WERI-Rb-1 (cell line): ENCODE measurements at places on chromosomes 5 and 9.

GRCh38 chr9:93620041-93620506 lies 43.7 kb downstream of the PHF2 start:
- DNase-seq: peak; percentile 57

DNA sequence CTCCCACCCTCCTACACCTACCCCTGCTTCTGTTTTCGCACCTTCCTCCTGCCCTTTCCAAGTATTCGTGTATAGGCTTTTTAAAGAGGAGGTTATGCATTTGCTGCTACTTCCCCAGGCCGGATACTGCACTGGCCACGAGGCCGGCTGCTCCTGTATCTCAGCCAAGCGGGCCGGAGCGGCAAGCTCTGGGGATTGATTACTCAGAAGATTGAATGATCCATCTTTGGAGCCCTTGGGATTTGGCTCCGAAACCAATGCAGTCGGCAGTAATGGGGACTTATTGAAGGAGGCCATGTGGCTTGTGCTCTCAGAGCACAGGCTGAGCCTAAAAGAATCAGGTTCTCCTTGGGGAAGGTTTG lies 405.3 kb downstream of the TLE4 start:
- DNase-seq: peak; percentile 17

DNA sequence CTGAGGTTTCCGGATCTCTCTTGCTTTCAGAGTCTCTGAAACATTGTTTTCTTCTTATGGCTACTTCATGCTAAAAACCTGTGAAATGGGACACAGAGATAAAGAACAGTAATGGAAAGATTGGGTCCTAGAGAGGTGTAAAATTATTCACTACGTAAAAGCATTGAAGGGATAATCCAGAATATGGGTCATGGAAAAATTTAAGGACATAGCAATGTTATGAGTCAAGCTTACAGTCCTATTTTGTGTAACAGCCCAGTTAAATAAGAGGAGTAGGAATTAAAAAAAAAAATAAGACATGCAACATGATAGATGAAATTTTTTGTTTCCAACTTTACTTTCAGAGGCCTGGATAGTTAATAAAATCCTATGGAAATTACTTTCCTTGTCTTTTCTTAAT lies 61.9 kb upstream of the ELL2 start:
- no peak for DNase-seq

- DNase-seq: no peak
These were observed 52.8 kb downstream of the SPATA31C2 start for GRCh38 chr9:88085476-88085875.

DNA sequence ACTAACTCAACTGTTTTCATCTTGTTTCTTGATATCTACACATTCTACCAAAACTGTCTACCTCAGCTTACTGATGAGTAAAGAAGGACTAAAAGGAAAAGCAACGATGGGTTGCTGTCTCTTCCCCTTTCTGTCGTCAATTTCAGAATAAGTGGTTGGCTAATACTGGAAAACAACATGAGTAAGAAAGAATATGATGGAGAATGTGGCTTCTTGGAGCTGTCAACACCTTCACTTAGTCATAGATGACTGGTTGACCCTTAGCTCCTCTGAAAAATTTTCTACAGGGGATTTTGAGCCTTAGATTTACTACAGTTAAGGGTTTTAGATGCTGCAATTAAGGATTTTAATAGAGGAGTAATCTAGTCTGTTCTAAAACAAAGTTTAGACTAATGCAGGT lies 797.9 kb downstream of the TLE4 start:
- no peak for DNase-seq

DNA sequence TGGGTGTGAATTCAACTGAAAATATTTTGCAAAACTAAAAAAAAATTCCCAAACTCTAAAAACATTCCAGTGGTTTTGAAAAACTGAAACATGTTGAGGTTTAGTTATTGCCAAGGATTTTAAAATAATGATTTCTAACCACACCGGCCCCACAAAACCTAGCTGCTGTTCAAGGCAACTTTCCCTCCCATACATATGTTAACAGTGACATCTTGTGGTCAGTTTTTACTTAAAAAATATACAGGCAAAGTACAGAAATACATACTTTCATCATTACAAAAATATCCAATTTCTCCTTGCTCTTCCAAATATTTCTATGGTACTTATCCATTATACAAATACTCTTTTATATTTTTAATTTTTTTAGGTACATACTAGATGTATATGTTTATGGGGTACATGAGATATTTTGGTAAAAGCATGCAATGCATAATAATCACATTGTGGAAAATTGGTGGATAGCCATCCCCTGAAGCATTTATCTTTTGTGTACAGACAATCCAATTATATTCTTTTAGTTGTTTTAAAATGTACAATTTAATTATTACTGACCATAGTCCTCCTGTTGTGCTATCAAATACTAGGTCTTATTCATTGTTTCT lies 34.4 kb upstream of the MRPS30 start:
- no peak for DNase-seq

- DNase-seq: no peak
These were observed 417.7 kb downstream of the TAF11L14 start for GRCh38 chr5:18051953-18052352.
